Activated CD8-positive, alpha-beta T cell treated with anti-CD3 and anti-CD28 coated beads for 36 hours (primary cell): ENCODE measurements at places on chromosomes 7 and 10. TPM values are rescaled to one million over a fixed set of nuclear protein-coding genes. Genes with fewer than 3 reads are reported as not detected.

ASB4 gene
- total RNA-seq: not detected

FANK1 gene
- total RNA-seq: 0.58 TPM

RPP30 gene
- total RNA-seq: 56.8 TPM

DNA sequence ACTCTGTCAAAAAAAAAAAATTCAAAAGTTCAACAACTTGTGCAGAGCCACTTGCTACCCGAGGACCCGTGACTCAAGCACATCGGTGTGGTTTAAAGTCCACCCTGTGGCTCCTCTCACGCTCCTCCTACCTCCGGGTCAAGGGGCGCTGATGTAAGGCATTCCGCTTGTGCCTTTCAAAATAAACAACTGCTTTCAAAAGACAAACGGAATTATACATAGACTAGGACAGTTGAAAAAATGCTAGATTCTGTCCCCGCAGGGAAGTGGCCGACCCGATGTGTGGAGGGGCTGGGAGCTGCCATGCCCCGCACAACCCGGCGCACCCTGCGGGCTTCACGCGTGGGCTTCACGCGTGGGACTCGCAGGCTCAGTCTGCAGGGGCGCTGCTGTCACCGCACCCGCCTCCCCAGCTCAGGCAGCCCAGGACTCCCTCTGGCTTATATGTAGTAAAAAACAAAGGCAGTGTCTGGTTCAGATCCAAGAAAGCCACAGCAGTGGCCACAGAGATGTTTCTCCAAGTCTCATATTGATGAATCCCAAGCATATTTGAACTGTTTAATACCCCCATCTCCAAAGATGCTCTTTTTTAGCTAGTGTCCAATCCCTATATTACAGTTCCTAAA is 239.7 kb upstream of the INHBA start:
- peaks cover 33% of the 10 kb centered on the region for H3K27me3 ChIP-seq
- peaks cover 8% of the 10 kb centered on the region for H3K4me1 ChIP-seq
- no peak overlapping the region for H3K4me3 ChIP-seq
- no peak overlapping the region for H3K27ac ChIP-seq
- DNase-seq: no peak

GRCh38 chr7:143512488-143513340 is 35.0 kb downstream of the TAS2R41 start:
- no peaks in the 10 kb centered on the region for H3K36me3 ChIP-seq
- peaks cover 1% of the 10 kb centered on the region for H3K27me3 ChIP-seq
- H3K4me3 ChIP-seq: no peak overlapping the region
- H3K27ac ChIP-seq: no peak overlapping the region
- DNase-seq: no peak

GRCh38 chr10:67764012-67764822 is 68.2 kb upstream of the CTNNA3 start:
- H3K4me3 ChIP-seq: peak overlapping the region; percentile 87
- H3K4me1 ChIP-seq: peaks cover 14% of the 10 kb centered on the region
- peak overlapping the region; percentile 99 for H3K27ac ChIP-seq
- H3K27me3 ChIP-seq: peaks cover 2% of the 10 kb centered on the region

DNA sequence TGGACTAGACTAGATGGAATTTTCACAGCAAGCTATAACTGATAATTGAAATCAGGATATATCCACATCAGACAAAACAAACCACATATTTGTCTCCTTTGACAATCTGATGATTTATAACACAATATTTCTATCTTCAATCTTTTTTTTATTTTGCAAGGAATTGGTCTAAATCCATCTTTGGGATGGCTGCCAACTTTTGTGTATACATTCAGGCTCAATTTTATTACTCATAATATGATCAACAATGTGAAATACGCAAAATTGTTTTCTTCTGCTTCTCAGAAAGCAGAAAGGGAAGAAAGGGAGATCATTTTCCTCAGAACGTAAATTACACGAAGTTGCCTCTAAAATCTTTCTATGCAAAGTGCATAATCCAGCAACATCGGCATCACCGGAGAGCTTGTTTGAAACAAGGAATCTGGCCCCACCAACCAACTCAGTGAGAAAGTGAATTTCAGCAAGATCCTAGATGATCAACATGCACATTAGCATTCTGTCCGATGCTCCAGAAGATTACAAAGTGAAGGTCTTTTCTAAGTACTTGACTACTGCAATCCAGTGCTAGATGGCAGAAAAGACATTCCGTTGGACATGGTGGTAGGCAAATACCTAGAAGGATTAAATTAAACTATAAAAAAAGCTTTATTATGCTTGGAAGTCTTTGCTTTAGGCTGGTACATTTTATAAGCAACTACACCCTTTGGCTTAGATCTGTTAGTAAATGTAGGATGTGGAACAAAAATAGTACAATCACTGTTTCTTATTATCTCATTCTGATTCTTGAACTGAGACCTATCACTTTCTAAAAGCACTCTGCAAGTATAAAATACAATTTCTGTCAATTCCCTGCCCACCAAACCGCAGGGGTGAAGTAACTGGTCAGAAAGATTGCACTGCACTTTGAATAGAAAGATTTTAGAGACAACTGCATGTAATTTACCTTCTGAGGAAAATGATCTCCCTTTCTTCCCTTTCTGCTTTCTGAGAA is 126.4 kb upstream of the RSU1 start:
- H3K36me3 ChIP-seq: peaks cover 3% of the 10 kb centered on the region
- H3K4me3 ChIP-seq: no peak overlapping the region
- no peaks in the 10 kb centered on the region for H3K27me3 ChIP-seq
- H3K27ac ChIP-seq: no peak overlapping the region

GRCh38 chr10:86729677-86730076 is 26.7 kb upstream of the BMPR1A start:
- no peaks in the 10 kb centered on the region for H3K4me1 ChIP-seq
- no peak overlapping the region for H3K27ac ChIP-seq
- no peaks in the 10 kb centered on the region for H3K36me3 ChIP-seq
- peaks cover 4% of the 10 kb centered on the region for H3K27me3 ChIP-seq
- no peak overlapping the region for H3K4me3 ChIP-seq
